ENCODE measurements at places on chromosomes 2 and 18. TPM values are rescaled to one million over a fixed set of nuclear protein-coding genes. Genes with fewer than 3 reads are reported as not detected.

RASGRP3 gene
- 0.45 TPM for total RNA-seq

PSMA8 gene
- not detected for total RNA-seq

DTYMK gene
- 139 TPM for total RNA-seq

POTEJ gene
- total RNA-seq = not detected

SAG gene
- not detected for total RNA-seq

TPRKB gene
- 46.7 TPM for total RNA-seq

HOXD10 gene
- not detected for total RNA-seq

SPEG gene
- total RNA-seq = 13.2 TPM

MAB21L4 gene
- not detected for total RNA-seq

DNAJC5G gene
- total RNA-seq = not detected

FEV gene
- not detected for total RNA-seq

MYO5B gene
- total RNA-seq = 0.17 TPM

NGEF gene
- 2.2 TPM for total RNA-seq

All from bronchus fibroblast of lung (primary cell).